ENCODE measurements at places on chromosomes 6 and 20.

DNA sequence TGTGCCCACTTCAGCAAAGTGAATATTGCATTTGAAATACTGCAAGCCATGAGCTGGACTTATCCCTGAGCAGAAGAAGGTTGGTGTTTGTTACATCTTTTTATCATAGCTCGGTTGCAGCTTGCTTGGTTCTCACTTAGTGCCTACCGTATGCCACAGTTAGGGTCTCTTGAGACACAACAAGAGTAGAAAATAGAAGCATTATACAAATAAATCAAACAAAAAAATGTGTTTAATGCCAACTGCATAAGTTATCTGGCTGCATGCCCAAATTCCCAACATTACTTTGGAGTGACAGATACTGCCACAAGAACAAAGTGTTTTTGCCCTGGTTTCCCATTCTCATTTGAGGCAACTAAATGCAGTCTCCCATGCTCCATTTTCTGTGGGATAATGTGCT, 53.9 kb upstream of the LAMP5 start:
- DNase-seq = no peak

GRCh38 chr6:91299544-91300491, 712.9 kb upstream of the MAP3K7 start:
- no peak for DNase-seq

- DNase-seq = no peak
Observed at GRCh38 chr20:61073376-61073775, 178.7 kb upstream of the CDH4 start.

GRCh38 chr6:3887150-3887700, 38.1 kb downstream of the FAM50B start:
- DNase-seq = no peak

DNA sequence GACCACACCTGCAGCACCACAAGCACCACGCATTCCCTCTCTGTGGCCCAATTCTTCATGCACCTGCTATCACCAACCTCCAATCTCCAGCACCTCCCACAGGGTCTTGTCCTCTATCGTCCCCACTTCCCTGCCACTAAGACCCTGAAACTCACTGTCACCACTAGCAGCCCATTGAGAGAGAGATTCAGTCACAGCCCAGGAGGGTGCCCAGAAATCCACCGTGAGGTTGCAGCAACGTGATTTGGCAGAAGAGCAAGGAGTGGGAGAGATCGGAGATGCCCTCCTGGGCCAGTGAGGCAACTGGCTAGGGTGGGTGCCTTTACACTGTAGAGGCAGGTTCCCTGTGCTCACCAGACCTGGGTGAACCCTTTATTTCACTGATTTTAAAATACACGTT, 90.1 kb downstream of the ANKRD60 start:
- no peak for DNase-seq

DNA sequence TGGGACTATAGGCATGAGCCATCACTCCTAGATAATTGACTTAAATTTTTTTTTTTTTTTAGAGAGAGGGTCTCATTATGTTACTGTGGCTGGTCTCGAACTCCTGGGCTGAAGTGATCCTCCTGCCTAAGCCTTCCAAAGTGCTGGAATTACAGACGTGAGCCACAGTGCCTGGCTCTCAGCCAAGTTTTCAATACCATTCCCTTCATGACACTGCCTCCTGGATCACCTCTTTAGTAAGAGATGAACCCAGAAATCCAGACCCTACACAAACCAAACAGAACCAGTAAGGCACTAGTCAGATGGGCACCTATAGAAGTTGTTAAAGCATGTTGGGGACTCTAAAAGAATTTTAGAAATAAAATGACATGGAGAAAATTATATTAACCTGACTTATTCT, 18.3 kb upstream of the RIMS4 start:
- DNase-seq = no peak

DNA sequence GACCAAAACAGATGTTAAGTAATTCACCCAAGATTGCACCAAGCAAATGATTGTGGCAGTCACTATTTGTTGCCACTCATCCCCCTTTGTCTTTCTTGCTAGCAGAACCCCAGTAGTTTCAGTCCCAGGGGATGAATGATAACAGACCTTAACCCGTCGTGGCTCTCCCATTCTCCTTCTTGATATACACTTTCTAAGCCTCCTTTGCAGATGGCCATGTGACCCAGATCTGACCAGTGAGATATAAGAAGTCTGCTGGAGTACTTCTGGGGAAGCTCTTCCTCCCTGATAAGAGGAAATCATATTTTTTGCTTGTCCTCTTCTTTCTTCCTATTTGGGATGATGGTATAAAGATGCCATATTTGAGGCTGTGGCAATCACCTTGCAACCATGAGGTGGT, 9.6 kb upstream of the SH3BGRL2 start:
- DNase-seq = no peak

DNA sequence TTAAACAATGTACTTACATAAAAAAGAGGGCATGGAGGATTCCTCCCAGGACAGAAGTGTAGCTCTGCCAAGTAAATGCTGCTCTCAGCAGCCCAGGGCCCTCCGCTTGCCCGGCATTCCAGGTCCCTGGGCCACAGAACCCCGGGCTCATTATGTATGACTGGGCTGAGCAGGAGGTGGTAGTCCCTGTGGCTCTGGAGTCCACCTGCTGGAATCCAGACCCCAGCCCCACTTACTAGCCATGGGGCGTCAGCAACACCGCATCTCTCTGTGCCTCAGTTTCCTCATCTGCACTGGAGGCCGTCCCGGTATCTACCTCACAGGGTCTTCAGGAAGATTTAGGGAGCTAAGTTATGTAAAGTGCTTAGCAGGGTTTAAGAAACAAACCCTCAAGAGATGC, 55.4 kb downstream of the PSMG4 start:
- DNase-seq = no peak

GRCh38 chr6:3039384-3039783, 28.9 kb upstream of the RIPK1 start:
- no peak for DNase-seq

DNA sequence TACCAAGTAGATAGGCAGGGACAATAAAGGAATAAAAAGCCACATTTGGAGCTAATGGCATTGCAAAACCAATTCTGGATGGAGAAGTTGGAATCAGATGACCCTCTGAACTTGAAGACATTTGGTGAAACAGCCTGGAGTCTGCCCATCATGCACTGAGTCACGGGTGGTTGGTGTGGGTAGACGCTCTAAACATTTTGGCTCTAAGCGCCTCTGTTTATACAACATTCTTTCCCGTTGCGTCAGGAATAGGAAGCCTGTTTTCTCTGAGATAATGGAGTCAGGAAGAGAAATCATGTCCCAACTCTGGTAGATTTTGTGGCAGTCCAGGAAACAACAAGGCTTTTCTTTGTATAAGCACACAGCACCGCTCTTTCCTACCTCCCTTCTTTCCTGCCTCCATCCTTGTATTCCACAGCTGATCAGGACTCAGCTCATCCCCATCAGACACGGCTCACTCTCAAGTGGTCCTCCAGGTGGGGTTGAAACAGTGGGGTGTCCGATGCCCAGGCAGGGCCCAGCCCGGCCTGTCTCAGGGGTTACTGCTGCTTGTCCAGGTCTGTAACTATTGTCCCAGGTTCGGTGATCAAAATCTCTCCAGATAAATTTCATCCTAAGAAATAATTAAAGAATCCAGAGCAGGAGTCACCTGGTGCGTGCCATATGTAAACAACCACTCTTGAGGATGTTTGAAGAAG, 12.1 kb upstream of the RAMACL start:
- DNase-seq = no peak

- DNase-seq = peak; percentile 74
Observed at GRCh38 chr6:157381631-157382621, 936 bp downstream of the ZDHHC14 start.

DNA sequence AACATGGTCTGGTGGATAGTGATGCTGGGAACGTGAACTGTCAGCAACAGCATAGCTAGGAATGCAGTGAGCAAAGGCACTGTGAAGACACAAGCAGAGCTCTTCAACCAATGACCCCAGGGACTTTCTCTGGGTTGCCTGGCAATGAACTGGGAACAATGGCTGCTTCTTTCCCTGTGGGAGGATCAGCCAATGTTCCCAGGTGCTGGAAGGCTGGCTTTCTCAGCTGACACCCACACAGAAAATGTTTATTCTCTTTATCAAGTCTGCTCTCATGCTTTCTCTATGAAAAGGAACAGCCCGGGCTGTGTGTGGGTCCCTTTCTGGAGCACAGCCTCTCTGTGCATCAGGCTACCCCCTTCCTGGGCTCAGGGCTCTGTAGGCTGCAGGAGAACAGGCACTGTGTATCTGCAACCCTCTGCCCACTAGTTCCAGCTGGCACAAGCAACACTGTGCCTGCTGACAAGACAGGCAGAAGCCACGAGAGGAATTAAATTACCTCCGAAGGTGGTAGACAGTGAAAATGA, 54.2 kb downstream of the HFE start:
- no peak for DNase-seq

DNA sequence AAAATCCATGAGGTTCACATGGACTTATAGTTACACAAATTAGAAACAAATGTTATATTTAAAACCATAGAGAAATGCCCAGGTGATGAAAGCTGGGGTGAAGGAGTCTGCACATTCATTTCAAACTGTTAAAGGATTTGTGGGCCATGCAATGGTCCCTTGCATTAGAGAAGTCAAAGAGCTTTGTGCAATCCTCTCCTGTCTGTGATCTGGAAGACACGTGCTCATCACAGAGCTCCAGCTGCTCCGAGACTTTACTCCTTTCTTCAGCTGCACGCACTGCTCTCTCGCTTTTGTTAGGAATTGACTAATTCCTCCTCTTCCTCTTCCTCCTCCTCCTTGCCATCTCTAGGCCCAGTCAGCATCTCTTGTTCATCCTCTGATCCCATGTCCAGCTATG, 4.1 kb upstream of the AIF1 start:
- no peak for DNase-seq

- no peak for DNase-seq
Observed at GRCh38 chr20:50540620-50541605, 30.7 kb downstream of the PTPN1 start.

GRCh38 chr6:108071736-108072276, 2.7 kb downstream of the OSTM1 start:
- DNase-seq = no peak

- DNase-seq = no peak
Observed at GRCh38 chr6:75492386-75493153, 1.0 kb downstream of the FILIP1 start.

DNA sequence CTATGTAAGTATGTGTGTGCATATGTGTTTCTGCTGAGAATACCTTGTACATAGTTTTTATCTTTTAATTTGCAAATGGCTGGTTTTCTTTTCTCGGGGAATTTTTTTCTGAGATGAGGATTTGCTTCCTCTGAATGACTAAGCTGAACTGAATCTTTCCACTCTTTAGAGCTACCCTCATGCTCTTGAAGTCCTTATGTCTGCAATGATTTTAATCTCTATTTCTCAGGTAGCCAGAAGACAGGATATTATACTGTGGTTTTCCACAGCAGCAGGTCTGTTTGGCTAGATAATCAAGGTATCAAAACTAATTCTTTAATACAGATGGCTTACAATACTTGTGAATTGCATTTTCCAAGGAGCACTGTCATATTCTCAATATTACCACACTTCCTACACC, 114.7 kb downstream of the PLCB1 start:
- DNase-seq = no peak

DNA sequence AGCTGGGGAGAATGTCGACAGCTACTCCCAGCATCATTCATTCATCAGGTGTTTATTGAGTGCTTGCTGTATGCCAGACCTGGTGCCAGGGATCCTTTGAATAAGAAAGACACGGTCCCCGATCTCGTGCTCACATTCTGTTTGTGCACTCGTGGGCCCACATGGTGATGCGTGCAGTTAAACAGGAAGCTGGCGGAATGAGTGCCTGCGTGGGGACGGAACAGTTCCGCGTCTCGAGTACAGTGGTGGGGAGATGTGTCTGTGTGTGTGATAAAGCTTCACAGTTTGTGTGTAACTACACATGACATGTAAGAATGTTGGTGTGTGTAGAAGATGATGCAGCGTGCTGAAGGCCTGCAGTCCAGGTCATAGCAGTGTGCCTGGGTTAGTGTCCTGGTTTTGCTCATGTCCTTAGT, 6.5 kb downstream of the RBM38 start:
- DNase-seq = peak; percentile 58

DNA sequence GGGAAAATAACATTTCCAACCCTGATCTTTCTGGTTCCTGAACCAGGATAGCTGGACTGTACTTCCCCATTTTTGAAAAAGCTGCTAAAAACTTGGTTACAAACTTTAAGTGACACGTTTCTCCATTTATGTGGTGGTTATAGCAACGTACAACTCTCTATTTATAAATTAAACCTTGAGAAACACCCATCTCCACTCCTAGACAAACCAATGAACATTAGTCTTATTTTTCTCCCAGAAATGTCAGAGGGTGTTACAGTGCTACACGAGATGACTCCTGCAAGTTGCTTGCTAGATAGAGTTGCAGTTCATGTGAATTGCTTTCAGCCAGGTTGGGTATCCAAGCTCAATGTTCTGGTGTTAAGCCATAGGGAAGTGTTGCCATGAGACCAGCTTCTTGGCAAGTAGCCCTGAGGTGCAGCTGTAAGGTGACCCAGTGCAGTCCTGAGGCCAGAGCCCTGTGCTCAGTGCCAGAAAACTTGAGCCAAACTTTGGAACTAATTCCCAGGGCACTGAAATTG, 51.3 kb upstream of the REV3L start:
- no peak for DNase-seq

GRCh38 chr6:125370343-125370742, 68.6 kb upstream of the HDDC2 start:
- no peak for DNase-seq

DNA sequence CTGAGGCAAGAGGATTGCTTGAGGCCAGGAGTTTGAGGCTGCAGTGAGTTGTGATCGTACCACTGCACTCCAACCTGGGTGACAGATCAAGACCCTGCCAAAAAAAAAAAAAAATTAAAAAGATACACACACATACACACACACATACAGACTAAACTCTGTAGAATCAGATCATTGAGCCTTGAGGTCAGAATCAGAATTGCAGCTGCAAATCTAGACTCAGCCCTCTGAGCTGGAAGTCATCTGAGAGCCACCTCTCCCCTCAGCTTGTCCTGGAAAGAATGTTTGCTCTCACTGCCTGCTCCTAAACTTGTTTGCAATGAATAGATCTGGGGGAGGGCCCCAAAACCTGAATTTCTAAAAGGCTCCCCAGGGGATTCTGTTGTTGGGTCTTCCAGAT, 41.4 kb upstream of the ANGPT4 start:
- no peak for DNase-seq

- no peak for DNase-seq
Observed at GRCh38 chr20:44561876-44562275, 20.5 kb upstream of the PKIG start.

DNA sequence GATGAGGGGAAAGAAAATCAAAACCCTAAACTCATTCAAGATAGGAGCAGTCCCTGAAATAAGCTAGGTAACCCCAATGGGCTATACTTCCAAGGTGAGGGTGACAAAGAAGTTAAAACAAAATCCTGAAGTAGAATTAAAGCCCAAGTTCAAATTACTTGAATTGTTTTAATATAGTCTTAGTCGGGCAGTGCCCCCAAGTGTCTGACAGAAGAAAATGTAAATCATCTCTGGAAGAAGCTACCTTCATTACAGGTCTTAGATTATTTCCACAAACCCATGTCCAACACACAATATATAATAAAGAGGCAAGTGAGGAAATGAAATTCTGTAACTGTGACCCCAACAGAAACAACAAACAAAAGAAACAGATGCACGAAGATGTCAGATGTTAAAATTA, 36.8 kb upstream of the L3MBTL3 start:
- DNase-seq = no peak

- no peak for DNase-seq
Observed at GRCh38 chr20:38224531-38224930, 36.0 kb downstream of the KIAA1755 start.
